ENCODE measurements at places on chromosomes 5 and 9.

GRCh38 chr5:42252306-42252705 lies 170.9 kb upstream of the GHR start:
- no peak for DNase-seq

GRCh38 chr5:83512061-83512745 lies 40.7 kb downstream of the VCAN start:
- no peak for DNase-seq

GRCh38 chr5:53969176-53969730 lies 341.1 kb downstream of the ARL15 start:
- no peak for DNase-seq

DNA sequence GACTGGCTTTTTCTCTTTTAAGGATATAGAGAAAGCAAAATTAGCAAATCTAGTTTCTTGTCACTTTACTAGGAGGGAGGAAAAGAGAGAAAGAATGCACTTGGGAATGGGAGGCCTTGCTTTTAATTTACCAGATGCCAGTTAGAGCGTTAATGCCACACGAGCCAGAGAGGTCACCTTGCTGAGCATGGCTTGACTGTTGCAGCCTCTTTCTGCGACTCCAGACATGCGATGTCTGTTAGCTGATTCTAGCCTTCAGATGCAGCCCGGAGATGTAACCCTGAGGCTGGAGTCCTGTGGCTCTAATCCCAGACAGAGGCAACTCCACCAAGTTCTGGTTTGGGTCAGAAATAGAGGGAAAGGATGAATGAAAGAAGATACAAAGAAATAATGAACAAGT lies 152.5 kb downstream of the TRIO start:
- no peak for DNase-seq

- DNase-seq = no peak
Observed at GRCh38 chr9:123945532-123945931, 15.6 kb upstream of the DENND1A start.

- no peak for DNase-seq
Observed at GRCh38 chr5:174175716-174176268, 130.3 kb downstream of the NSG2 start.

DNA sequence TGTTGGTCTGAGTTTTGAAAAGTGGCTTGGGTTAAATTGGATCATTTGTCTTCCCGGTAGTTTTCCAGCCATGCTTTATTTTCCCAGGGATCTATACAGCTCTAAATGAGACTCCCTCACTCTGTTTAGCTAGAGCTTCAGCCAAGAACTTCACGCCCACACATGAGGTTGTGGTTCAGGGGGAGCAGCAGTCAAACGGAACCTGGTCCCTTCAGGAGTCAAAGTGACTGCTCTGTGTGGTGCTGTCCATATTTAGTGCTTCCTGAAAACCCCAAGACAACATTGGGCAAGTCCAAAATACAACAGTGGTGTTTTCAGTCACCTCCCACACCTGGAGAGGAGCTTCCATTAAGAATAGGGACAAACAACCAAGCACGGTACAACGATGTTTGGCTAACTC lies 90.5 kb downstream of the ANKH start:
- DNase-seq = no peak
